ENCODE measurements at places on chromosomes 3 and 15.

- H3K36me3 ChIP-seq: peaks cover 2% of the 10 kb centered on the region
- H3K4me1 ChIP-seq: peaks cover 8% of the 10 kb centered on the region
- DNase-seq: no peak
- H3K4me3 ChIP-seq: no peak overlapping the region
Measured at GRCh38 chr15:85048430-85048829, 66.8 kb downstream of the PDE8A start.

GRCh38 chr3:55128225-55128823 is 200.5 kb upstream of the LRTM1 start:
- no peak for DNase-seq
- H3K4me3 ChIP-seq: no peak overlapping the region
- H3K27ac ChIP-seq: peak overlapping the region; percentile 3
- no peaks in the 10 kb centered on the region for H3K27me3 ChIP-seq
- no peaks in the 10 kb centered on the region for H3K36me3 ChIP-seq

DNA sequence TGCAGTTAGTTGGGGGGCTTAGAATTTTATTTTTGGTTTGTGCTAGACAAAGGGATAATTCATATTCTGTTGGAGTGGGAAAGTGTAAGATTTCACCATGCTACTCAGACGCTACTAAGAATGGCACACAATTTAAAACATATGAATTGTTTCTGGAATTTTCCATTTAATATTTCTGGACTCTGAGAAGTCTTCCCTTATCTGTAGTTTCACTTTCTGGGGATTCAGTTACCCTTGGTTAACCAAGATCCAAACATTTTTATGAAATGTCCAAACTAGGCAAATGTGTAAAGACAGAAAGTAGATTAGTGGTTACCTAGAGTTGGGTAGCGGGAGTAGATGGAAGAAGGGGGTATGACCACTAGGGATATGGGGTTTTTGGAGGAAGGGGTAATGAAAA is 53.1 kb downstream of the TCF12 start:
- peaks cover 40% of the 10 kb centered on the region for H3K4me1 ChIP-seq
- H3K27ac ChIP-seq: no peak overlapping the region
- DNase-seq: no peak
- H3K4me3 ChIP-seq: no peak overlapping the region
- peaks cover 2% of the 10 kb centered on the region for H3K36me3 ChIP-seq
- no peaks in the 10 kb centered on the region for H3K27me3 ChIP-seq

- H3K4me1 ChIP-seq: no peaks in the 10 kb centered on the region
- no peak for DNase-seq
- no peak overlapping the region for H3K27ac ChIP-seq
- no peak overlapping the region for H3K4me3 ChIP-seq
- no peaks in the 10 kb centered on the region for H3K27me3 ChIP-seq
Measured at GRCh38 chr3:191087391-191087790, 111.7 kb upstream of the OSTN start.

DNA sequence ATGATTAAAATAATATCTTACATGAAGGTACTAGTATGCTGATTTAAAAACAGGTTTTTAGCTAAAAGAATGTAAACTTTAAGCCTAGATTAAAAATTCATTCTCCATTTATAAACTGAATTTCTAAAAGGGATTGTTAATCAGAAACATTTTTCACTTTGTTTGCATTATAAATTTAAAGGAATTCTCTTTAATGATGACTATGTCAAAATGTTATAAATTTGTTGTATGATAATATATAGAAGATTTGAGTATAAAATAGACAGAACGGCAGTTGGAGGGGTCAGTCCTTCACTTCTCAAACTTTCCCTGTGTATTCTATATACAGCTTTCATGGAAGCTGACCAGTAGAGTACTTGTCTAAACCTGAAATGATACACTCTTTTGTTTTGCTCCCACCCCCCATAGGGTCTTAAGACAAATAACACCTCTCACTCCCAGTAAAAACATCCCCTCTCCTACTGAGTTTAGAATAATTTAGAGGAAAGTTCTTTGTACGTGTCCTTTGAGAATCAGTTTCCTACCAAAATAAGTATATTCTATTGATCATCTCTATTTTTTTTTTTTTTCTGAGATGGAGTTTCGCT is 64.9 kb upstream of the PYGO1 start:
- no peaks in the 10 kb centered on the region for H3K27me3 ChIP-seq
- H3K36me3 ChIP-seq: peaks cover 17% of the 10 kb centered on the region
- no peak for DNase-seq
- peaks cover 41% of the 10 kb centered on the region for H3K4me1 ChIP-seq

GRCh38 chr3:2154621-2155020 is 56.0 kb downstream of the CNTN4 start:
- no peak for DNase-seq
- H3K4me1 ChIP-seq: peaks cover 3% of the 10 kb centered on the region
- H3K4me3 ChIP-seq: no peak overlapping the region

DNA sequence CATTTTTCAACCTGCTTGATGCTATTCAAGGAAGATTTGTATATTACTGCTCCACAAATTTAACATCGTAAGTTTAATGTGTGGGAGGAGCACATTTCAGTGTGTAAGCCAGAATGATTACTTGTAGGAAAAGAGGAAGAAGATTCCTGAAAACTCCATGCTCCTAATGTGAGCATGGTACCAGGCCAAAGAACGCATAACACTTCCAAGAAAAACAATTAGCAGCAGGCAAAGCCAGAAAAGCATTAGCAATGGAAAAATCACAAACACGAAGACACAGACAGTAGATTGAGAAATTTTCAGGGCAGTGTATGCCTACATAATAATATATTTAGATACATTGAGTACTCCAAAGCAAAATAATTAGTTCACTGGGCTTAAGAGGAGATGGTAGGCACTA is 96.6 kb upstream of the CBLB start:
- no peak overlapping the region for H3K27ac ChIP-seq
- H3K36me3 ChIP-seq: no peaks in the 10 kb centered on the region
- no peak for DNase-seq
- H3K4me1 ChIP-seq: no peaks in the 10 kb centered on the region
- no peak overlapping the region for H3K4me3 ChIP-seq

DNA sequence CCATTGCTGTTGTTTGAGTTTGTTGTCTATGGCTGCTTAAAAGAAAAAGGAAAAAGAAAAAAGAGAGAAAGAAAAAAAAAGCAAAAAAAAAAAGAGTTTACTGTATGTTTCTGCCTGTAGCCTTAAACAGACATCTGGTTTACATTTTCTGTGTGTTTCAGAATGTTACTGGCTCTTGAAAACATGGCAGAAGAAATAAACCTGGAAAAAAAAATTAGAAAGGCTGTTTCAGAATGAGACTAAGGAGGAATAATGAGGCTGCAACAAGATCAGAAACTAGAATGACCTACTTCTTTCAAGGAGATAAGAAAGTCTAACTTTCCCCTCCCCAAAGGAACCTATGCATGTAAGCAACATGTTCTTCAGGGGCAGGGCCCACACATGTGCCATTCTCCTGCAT is 292.1 kb downstream of the DIPK2A start:
- no peak overlapping the region for H3K27ac ChIP-seq
- H3K4me3 ChIP-seq: no peak overlapping the region
- H3K36me3 ChIP-seq: no peaks in the 10 kb centered on the region
- H3K4me1 ChIP-seq: peaks cover 6% of the 10 kb centered on the region
- H3K27me3 ChIP-seq: no peaks in the 10 kb centered on the region
- DNase-seq: no peak

GRCh38 chr3:186067360-186068242 is 41.3 kb downstream of the ETV5 start:
- H3K4me3 ChIP-seq: no peak overlapping the region
- no peak overlapping the region for H3K27ac ChIP-seq
- peaks cover 31% of the 10 kb centered on the region for H3K36me3 ChIP-seq
- no peak for DNase-seq
- H3K4me1 ChIP-seq: peaks cover 9% of the 10 kb centered on the region

GRCh38 chr15:70100474-70101341 is 3.0 kb upstream of the TLE3 start:
- peaks cover 9% of the 10 kb centered on the region for H3K27me3 ChIP-seq
- H3K27ac ChIP-seq: peak overlapping the region; percentile 88
- H3K4me1 ChIP-seq: peaks cover 37% of the 10 kb centered on the region
- DNase-seq: peak; percentile 50
- H3K36me3 ChIP-seq: peaks cover 1% of the 10 kb centered on the region

DNA sequence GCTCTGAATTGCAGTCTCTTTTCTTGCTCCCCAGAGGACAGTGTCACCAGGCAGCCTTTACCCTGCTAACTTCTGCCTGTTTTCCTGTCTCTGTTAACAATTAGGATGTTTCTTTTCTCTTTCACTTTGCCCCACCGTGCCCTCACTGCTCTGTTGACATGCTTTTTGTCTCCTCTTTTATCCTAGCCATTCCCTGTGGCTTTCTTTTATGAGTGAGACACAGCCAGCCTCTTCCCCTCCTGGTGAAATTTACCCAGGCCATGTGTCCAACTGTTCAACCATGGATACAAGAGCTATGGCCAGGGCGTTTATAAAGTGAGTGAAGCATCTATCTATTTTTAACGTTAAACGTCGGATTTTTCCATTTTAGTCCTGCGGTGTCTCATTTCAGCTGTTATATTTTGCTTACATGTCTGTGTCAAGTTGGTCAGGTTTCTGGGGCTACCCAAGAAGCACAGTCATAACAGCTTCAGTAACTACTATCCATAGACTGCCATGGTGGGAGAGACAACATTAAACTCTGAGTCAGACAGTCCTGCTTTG is 443.2 kb upstream of the AZI2 start:
- no peaks in the 10 kb centered on the region for H3K4me1 ChIP-seq
- no peak overlapping the region for H3K4me3 ChIP-seq

GRCh38 chr3:180990505-180990904 is 969 bp upstream of the DNAJC19 start:
- peaks cover 5% of the 10 kb centered on the region for H3K4me1 ChIP-seq
- DNase-seq: no peak
- peaks cover 10% of the 10 kb centered on the region for H3K27me3 ChIP-seq
- peaks cover 8% of the 10 kb centered on the region for H3K36me3 ChIP-seq
- H3K4me3 ChIP-seq: peak overlapping the region; percentile 82

DNA sequence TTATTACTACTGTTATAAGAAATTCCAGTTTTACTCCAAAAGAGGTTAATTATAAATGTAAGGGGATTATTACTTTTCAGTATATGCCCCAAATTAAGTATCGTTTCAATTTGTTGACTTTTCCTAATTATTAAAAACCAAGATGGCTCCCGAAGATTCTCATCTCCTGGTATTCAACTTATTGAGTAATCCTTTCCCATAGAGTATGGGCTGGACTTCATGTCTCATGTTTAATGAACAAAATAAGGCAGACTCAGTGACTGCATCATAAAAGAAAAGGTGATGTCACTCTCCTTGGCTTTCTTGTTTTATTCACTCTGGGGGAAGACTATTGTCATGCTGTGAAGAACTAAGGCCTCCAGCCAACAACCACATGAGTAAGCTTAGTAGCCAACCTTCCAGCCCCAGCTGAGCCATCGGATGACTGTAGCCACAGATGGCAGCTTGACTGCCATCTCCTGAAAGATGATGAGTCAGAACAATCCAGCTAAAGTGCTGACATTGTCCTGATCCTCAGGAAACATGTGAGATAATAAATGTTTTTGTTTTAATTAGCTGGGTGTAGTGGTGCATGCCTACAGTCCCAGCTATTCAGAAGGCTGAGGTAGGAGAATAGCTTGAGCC is 17.3 kb downstream of the IGF2BP2 start:
- no peaks in the 10 kb centered on the region for H3K27me3 ChIP-seq
- no peak overlapping the region for H3K27ac ChIP-seq
- no peak overlapping the region for H3K4me3 ChIP-seq
- DNase-seq: no peak
- peaks cover 7% of the 10 kb centered on the region for H3K4me1 ChIP-seq
- peaks cover 3% of the 10 kb centered on the region for H3K36me3 ChIP-seq

- no peak overlapping the region for H3K27ac ChIP-seq
- DNase-seq: no peak
- peaks cover 25% of the 10 kb centered on the region for H3K27me3 ChIP-seq
- H3K4me3 ChIP-seq: no peak overlapping the region
- no peaks in the 10 kb centered on the region for H3K36me3 ChIP-seq
- H3K4me1 ChIP-seq: no peaks in the 10 kb centered on the region
Measured at GRCh38 chr3:169939320-169939719, 27.3 kb upstream of the SEC62 start.

DNA sequence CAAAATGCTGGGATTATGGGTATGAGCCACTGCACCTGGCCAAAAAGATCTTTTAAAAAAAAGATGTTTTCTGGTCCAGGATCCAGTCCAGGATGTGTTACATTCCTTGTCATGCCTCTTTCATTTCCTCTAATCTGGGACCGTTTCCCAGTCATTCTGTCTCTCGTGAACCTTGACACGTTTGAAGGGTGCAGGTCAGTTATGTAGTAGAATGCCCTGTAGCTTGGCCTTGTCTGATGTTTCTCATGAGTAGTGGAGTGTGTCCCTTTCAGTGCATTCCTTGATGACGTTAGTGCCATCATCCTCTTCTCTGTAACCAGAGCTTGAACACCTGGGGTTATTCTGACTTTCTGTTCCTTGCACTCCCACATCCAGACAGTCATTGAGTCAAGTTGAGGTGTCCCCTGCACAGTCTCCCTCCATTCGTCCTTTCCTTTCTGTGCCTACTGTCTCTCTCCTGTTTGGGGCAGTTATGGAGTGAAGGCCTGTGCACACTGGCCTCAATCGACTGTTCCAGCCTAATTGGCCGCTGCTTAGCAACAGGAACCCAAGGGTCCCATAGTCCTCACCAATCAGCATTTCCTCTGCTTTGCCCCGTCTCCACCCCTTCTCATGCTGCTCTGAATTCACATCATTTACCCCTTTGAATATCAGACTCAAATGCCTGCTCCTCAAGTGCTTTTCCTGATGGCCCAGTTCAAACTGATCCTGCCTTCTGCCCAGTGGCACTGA is 5.5 kb downstream of the FAM81A start:
- no peak overlapping the region for H3K4me3 ChIP-seq
- H3K27ac ChIP-seq: no peak overlapping the region
- H3K27me3 ChIP-seq: peaks cover 49% of the 10 kb centered on the region

DNA sequence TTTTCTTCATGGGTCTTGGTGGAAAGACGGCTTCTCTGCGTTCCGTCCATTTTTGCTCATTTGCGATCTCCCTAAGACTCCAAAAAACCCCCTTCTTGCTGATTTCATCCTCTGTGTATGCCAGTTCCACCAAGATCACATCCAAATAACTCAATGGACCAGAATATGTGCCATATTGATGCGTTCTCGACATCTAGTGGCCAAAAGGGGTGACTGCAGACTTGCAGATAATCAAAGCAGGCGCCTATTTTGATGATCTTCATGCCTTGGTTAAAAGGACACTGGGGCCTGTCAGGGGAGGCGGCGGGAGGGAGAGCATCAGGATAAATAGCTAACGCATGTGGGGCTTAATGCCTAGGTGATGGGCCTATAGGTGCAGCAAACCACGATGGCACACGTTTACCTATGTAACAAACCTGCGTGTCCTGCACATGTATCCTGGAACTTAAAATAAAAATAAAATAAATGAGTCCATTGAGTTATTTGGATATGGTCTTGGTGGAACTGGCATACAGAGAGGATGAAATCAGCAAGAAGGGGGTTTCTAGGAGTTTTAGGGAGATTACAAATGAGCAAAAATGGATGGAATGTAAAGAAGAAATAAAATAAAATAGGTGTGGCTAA is 104.2 kb upstream of the RAD18 start:
- H3K27ac ChIP-seq: no peak overlapping the region
- H3K36me3 ChIP-seq: peaks cover 9% of the 10 kb centered on the region
- no peaks in the 10 kb centered on the region for H3K27me3 ChIP-seq
- H3K4me3 ChIP-seq: no peak overlapping the region
